Stimulated activated CD8-positive, alpha-beta memory T cell treated with anti-CD3 and anti-CD28 coated beads, Interleukin-15, amount 100 ng/mL, for 48 hours (primary cell): ENCODE measurements at places on chromosomes 12 and 14.

DNA sequence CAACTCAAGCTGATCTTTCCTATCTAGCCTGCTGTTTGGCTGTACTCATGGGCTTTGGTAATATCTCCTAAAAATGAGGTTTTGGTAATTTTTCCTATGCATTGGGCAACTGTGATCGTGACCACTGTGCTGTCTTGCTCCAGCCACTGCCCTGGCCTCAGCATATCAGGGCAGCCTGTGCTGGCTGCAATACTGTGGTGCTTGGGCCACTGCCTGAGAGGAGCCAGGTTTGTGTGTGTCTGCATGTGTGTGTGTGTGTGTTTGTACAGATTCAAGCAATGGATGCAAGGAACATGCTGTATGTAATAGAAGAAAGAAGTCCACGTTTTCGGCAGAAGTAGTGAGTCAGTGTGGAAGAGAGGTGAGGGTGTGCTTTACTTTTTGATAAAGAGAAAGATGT lies 13.0 kb downstream of the ERG28 start:
- DNase-seq: no peak

GRCh38 chr14:35992816-35993683 lies 166.9 kb downstream of the BRMS1L start:
- DNase-seq: no peak

- DNase-seq: no peak
These were observed 21.1 kb downstream of the FUT8 start for GRCh38 chr14:65433646-65434045.

- no peak for DNase-seq
These were observed 120.8 kb downstream of the SLC5A8 start for GRCh38 chr12:101089271-101089670.

GRCh38 chr12:68483592-68484383 lies 126.9 kb upstream of the RAP1B start:
- no peak for DNase-seq

- no peak for DNase-seq
These were observed 51.8 kb downstream of the OTOGL start for GRCh38 chr12:80151131-80151530.

DNA sequence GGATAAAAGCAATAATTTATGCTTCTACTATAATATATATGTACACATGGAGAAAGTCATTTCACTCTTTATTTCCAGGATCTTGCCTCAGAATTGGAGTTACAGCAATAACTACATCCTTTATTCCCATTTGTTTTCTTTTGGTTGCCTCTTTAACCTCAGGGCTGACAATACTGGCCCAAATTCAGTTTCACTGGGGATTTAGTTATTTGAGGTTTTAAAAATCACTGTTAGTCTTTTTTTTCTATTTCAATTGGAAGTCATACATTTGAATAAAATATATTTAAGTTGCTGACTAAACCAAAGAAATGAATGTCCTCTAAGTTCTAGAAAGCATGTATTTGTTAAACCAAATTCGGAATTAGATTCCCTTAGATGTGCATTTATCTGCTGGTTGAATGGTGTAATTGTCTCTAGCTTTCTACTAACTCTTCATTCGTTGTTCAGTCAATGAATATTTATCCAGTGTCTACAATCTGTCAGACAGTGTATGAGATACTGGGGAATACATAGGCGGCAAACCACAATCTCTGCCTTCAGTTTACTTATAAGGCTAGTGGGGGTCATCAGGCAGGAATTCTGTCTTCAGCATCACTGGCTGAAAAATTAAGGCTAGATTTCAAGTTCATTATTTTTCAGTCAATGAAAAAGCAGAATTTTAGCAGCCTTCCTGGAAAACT lies 190.8 kb upstream of the ARHGAP5 start:
- no peak for DNase-seq

DNA sequence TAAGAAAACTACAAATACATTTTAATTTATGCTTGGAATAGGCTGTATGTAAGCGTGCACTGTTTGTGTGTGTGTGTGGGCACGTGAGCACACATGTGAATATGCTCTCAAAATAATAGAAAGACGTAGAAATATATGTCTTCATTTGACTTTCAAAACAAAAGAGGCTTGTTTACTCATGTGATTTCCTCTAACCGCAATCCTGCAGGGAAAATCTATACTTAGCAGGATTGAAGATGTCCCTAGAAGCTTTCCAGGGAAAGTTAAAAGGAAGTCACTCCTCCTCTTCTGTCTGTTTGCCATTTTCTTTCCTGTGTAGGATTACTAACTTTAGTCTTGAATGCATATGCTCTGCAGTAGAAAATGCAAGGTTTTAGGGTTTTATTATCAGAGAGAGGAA lies 404.7 kb downstream of the MDGA2 start:
- no peak for DNase-seq

DNA sequence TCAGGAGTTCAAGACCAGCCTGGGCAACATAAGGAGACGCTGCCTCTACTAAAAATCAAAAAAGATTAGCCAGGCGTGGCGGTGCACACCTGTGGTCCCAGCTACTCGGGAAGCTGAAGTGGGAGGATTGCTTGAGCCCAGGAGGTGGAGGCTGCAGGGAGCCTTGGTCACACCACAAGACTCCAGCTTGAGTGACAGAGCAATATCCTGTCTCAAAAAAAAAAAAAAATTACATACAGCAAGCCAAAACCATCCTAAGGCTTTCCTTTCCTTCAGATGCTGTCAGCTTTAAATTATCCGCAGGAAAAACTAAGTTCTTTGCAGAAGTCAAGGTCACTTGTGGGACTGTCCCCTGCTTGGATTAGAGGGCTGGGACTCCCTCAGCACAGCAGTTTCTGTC lies 1.3 kb downstream of the CS start:
- DNase-seq: no peak

DNA sequence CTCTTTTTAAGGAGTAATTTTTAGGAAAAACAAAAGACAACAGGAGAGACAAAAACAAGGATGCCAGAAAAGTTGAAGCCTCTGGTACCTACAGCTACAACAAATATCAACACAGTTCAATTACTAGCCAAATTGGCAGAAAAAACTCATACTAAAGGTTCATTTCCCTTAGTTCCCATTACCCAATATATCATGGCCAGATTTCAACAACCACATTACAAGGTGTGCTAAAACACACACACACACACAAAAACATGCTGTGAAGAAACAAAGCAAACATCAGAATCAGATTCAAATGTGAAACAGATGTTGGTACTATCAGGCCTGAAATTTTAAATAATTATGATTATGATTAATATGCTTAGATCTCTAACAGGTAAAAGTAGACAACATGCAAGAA lies 272.7 kb upstream of the CLEC14A start:
- DNase-seq: no peak
